IMR-90 (cell line): ENCODE measurements at places on chromosomes 6 and 20.
A peak's percentile ranks its signal among the peaks of the same experiment; 100 is the strongest.

DNA sequence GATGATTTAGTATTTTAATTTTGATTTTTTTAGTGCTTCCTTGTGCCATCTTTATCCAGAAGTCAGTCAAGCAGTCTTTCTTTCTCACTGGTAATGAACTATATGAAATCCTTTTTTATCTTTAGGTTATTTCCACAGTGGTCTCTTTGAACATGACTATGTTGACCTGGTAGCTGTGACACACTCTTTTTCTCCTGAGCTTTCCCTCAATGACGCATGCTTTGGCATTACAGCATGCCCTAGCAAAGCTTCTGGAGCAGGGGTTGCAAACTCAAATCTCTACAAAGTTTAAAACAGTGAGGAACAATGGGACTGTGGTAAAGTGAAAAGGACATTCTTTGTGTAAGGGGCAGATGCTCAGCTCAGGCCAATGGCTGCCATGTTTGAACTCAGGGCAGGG, 4.5 kb upstream of the PLAGL1 start:
- DNase-seq = peak; percentile 60

DNA sequence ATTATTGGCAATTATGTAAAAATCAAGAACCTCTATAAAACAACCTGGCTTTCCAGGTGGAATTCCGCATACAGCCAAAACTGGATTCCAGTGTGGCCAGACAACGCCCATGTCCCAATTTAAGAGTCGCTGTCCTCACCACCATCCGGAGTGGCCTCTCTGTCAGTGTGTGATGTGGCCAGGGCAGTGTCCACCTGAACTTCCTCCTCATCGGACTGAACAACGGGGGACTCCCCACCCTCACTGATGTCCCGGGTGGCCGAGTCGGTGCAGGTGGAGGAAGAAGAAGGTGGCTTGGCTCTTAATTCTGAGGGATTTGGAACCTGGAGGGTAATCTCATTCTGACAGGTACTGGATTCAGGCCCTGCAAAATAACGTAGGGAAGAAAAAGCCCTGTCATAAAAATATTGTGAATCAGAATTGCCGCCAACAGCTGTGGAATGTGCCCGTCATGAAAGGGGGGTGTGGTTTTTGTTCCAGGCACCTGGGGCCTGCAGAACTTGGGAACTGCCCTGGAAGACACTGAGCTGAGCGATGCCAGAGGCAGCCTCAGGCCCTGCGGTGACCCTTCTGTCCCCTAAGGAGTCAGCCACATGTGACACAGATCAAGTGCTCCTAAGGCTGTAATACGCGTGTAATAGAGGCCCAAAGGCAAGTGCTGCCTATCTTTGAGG, 139.8 kb downstream of the DTNBP1 start:
- DNase-seq = no peak

- DNase-seq = no peak
These were observed 253.8 kb upstream of the RIN2 start for GRCh38 chr20:19504251-19504650.

DNA sequence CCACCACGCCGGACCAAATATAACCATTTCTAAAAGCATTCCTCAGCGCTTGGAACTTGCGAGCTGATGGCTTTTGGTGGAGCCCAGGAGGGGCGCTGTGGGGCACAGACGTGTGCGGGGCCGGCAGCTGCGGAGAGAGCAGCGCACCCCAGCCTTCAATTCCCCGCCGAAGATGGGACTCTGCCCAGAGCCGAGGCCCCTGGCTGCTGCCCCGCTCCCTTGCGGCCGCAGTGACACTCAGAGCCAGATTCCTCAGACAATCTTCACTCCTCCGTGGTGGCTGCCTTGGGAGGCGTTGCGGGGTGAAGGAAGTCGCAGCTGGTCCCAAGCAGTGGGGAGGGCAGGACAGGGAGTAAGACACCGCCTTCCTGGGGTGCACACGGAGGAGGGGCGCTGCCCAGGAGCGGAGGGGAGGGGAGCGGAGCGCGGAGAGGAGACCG, 87.7 kb downstream of the TMEM242 start:
- peak; percentile 33 for DNase-seq

GRCh38 chr20:13526551-13526950, 112.2 kb downstream of the TASP1 start:
- DNase-seq = peak; percentile 29

DNA sequence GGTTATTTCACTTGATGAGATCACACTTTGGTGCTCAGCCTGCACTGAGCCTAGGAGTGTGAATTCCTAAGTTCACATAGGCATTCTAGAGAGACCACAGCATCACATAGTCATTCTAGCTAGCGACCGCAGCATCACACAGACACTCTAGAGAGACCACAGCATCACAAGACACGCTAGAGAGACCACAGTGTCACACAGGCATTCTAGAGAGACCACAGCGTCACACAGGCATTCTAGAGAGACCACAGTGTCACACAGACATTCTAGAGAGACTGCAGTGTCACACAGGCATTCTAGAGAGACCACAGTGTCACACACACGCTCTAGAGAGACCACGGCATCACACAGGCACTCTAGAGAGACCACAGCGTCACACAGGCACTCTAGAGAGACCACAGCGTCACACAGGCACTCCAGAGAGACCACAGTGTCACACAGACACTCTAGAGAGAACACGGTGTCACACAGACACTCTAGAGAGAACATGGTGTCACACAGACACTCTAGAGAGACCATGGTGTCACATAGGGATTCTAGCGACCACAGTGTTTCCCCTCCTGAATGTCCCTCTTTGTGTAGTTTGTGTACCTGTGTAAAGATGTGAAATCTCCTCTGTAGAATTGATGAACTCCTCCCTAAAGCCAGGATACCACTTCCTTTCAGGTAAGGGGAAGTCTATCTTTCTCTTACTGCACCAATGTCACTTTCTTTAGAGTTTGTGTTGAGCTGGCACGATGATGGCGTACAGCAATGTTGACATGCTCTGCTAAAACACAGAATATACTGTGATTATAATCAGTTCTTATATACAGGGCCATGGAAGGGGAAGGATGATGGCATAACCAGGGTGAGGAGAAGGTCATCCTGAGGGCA, 169.4 kb downstream of the ZDHHC14 start:
- no peak for DNase-seq

GRCh38 chr6:1993042-1993441, 252.4 kb downstream of the GMDS start:
- DNase-seq = peak; percentile 85

DNA sequence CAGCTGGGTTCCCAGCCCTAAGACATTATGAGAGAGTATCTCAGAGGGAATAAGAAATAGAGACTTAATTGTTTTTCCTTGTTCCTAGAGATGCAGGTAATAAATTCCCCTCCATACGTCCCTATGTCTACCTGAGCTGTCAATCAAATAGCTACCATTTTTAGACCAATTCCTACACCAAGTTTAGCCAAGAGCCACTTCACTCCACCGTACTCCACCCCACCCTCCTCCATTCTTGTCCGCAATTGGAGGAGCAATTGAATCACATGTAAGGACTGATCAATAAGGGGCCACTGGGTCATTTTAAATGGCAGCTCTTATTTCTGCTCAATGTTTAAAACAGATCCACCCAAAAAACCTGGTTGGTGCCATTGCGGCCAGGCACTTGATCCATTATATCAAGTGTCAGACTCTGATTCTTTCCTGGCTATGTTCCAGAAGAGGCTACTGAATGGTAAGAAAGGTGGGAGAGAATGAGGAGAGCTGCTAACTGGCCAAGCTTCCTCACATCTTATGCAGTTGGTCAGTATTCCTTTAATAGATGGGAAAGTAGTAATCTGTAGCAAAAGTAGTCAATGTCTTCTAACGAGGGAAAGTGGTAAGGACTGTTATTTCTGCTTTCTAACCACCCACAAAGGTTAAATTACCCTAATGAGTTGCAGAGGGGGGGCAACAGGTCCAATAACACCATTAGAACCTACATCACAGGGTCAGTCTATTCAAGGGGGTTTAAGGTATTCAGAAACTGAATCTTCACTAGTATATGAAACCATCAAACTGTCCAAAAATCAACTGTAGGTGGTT, 34.1 kb downstream of the ARHGAP18 start:
- DNase-seq = no peak

DNA sequence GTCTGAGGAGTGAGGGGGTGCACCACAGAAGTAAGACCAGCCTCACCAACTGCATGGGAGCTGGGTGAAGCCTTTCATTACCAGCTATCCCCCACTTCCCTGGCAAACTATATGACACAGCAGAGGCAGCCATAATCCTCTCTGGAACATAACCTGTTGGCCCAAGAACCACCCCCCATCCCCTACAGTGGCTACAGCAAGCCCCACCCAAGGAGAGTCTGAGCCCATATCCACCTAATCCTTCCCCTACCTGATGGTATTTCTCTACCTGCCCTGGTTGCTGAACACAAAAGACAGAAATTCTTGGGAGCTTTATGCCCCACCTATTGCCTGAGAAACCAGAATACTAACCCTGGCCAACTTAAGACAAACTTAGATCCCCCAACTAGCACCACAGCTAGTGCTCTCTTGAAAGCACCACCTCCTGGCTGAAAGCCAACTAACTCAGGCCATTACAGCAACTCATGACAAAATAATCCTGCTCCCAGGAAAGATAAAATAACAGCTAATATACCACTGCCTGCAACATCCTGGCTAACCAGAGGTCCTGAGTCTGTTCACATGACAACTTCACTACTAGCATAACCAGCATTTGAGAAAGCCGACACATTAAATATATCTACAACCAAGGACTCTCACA, 11.2 kb downstream of the RNGTT start:
- DNase-seq = peak; percentile 20

DNA sequence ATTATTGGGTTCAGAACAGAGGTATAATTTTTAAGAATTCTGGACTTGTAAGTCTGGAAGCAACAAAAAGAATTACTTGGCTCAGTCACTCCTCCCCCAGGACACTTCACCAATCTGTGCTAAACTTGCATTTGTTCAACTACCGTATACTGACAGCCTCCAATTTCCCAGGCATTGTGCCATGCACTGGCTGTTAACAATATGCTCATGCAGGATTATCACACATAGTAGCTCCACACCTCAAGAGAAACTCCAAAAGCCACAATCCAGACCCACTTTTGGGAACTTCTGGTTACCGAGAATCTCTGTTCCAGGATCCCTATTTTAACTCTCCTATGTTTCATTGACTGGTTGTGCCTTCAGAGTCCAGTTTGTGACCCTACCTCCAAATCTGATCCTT, 7.7 kb downstream of the ADGRF1 start:
- DNase-seq = no peak

DNA sequence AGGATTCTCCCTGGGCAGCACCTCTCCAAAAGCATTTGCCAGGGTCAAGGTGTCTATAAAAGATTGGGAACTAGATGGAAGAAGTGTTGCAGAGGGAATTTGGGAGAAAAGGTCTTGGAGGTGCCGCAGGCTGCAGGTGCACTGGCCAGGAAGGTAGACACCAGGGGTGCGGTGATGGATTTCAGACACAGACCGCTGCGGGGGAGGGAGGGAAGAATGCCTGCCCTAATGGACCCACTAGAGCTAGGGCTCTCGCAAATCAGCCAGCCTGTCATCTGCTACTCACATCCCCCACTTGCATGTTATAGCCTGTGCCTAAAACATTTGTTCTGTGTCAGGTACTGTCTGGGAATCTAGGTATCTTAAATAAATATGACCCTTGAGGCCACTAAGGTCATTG, 193.6 kb upstream of the SLC24A3 start:
- DNase-seq = no peak
